ENCODE measurements at places on chromosomes 16 and 17. TPM values are rescaled to one million over a fixed set of nuclear protein-coding genes. Genes with fewer than 3 reads are reported as not detected.

The PPL gene
- total RNA-seq = 0.32 TPM

The GJD3 gene
- total RNA-seq = 2.9 TPM

The TMC7 gene
- 0.32 TPM for total RNA-seq

The HAP1 gene
- total RNA-seq = under 0.01 TPM

DNA sequence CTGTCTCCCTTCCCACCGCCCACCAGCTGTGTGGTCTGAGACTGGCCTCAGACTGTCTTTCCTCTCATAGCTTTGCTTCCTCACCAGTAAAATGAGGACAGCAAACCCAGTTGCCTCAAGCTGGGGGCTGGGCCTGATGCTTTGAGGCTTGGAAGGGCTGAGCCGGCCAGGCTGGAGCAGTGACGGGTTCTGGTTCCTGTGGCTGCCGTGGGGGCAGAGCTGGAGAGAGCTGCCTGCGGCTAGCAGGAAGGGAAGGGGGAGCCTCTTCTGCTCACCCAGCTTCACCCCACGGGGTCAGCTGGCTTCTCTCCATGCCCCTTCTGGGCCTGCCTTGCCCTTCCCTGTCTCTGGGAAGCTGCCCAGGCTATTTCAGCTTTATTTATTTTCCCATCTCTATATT, 23.7 kb downstream of the LASP1 start:
- peak; percentile 74 for DNase-seq

DNA sequence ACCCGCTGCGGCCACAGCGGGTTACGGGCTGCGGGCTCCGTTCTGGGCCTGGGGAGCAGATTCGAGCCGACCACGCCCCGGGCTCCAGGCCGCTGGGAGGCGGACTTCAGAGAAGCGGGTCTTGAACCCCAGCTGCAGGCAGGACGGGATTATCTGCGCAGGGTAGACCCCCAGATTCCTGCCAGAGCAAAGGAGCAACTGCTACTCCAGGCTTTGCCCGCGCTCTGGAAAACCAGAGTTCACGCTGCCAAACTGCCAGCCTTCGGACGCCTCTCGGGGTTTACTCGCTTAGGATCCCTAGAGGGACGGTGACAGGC, 301 bp upstream of the ULK2 start:
- DNase-seq = no peak

- peak; percentile 65 for DNase-seq
These were observed 17.1 kb downstream of the LIG3 start for GRCh38 chr17:34997355-34997862.

DNA sequence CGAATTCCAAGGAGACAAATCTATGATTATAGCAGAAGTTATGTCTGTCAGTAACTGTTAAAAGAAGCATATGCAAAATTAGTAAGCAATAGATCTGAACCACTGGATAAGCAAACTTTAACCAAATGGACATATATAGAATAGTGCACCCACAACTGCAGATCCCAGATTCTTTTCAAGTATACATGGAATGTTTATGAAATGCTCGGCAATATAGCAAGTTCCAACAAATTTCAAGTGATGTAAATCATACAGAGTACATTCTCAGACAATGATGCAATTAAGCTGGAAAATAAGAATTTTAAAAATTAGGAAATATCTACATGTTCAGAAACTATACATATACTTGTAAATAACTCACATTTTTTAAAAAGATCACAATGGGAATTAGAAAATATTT, 8.4 kb upstream of the HELZ start:
- peak; percentile 65 for DNase-seq

GRCh38 chr17:17724307-17725010, 43.2 kb downstream of the RAI1 start:
- DNase-seq = peak; percentile 64

- peak; percentile 41 for DNase-seq
These were observed 67.9 kb downstream of the FTO start for GRCh38 chr16:53771655-53772497.

DNA sequence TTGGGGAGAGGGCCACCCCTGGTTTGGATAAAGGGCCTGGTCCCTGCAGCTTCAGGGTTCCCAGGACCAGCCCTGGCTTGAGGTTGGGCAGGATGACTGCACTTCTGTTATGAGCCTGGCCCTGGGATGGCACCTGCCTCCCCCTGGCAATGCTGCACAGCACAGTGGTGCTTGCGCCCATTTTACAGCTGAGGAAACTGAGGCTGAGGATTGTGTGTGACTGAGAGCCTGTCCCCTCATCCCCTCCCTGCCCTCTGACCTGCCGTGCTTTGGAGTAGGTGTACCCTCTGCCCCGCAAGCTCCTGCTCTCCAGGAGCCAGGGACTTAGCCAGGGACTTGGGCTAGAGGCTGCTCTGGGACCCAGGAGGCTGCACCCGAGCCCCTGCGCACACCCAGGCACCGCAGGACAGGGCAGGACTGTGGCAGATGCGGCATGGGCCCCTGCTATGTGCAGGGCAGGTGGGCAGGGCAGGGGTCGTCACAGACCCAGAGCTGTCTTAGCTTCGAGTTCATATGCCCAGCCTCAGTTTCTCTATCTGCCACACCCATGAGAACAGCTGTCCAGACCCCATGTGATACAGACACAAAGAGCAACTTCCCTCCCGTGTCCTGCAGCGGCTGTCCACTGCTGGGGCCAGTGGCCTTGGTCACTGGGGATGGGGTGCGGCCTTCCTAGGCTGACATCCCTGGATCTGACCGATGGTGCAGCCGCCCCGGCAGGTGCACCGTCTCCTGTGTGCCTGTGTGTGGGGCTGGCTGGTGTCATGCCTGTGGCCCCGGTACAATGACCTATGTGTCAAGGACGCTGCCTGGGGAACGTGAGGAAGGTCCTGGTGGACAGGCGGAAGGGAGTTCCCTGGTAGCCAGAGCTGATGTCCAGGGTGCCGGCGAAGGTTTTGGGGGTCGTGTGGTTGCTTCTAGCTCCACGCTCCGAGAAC, 36.6 kb downstream of the BAHCC1 start:
- no peak for DNase-seq
